ENCODE measurements at places on chromosomes 12 and 14.

- DNase-seq, result peak; percentile 60
Observed at GRCh38 chr12:25436206-25437030, 116.7 kb downstream of the LMNTD1 start.

DNA sequence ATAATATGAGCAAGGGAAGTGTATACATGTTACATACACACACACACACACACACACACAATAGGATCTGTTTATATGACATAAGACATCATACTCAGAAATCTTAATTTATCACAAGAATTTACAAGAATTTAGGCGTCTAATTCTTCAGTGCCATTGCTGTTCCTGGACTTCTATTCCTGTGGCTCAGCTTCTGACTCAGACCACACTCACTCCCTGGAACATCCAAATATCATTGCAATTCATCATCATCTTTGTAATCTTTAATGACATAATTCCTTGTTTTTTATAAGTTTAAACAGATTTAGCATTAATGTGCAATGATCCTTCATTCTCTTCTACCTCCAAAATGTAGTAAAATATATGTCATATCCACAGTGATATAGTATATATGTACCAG is 544.2 kb downstream of the FOXG1 start:
- no peak for DNase-seq

GRCh38 chr14:33114331-33114730 is 175.7 kb downstream of the NPAS3 start:
- no peak for DNase-seq

- peak; percentile 91 for DNase-seq
Observed at GRCh38 chr12:120468325-120468820, 1.2 kb downstream of the SRSF9 start.

GRCh38 chr12:80681287-80681686 is 26.1 kb upstream of the MYF6 start:
- no peak for DNase-seq

GRCh38 chr12:52704464-52704863 is 1.1 kb upstream of the KRT77 start:
- no peak for DNase-seq

- DNase-seq, result no peak
Observed at GRCh38 chr14:75732888-75733287, 71.8 kb downstream of the TTLL5 start.

DNA sequence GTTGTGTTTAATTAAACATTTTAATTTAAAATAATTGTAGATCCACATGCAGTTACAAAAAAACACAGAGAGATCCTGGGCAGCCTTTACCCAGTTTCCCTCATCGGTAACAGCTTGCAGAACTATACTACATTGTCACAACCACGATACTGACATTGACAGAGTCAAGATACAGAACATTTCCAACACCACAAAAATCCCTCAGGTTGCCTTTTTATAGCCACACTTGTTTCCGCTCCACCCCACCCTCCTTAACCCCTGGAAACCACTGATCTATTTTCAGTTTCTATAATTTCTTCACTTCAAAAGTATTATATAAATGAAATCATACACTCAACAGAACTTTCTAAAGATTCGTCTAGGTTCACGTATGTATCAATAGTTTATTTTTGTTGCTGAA is 458.8 kb upstream of the SOX5 start:
- no peak for DNase-seq

GRCh38 chr12:69415471-69416275 is 54.5 kb upstream of the FRS2 start:
- DNase-seq, result peak; percentile 36

All from MV-4-11 (cell line).